ENCODE measurements at places on chromosomes 4 and X. TPM values are rescaled to one million over a fixed set of nuclear protein-coding genes. Genes with fewer than 3 reads are reported as not detected.

- peak; percentile 53 for DNase-seq
Measured at GRCh38 chr4:140092094-140092851, 61.7 kb downstream of the MAML3 start.

NPNT gene
- 1.4 TPM for total RNA-seq

CXCL5 gene
- total RNA-seq: not detected

DNA sequence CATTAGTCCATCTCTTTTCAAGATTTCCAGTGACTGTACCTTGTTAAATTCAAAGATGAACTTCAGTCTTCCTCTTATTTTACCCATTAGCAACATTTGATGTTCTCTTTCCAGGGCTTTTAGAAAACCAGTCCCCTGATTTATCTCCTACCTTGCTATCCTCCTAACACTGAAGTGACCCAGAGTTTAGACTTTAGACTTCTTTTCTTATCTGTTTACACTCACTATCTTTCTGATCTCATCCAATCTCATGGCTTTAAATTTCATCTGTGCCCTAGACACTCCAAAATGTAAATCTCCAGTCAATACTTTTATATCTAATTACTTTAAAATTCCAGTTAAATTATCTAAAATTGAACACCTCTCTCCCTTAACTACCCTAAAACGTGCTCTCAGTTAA lies 13.5 kb upstream of the CXXC4 start:
- DNase-seq: no peak

- DNase-seq: no peak
Measured at GRCh38 chr4:55546506-55546755, 278 bp downstream of the CLOCK start.

DNA sequence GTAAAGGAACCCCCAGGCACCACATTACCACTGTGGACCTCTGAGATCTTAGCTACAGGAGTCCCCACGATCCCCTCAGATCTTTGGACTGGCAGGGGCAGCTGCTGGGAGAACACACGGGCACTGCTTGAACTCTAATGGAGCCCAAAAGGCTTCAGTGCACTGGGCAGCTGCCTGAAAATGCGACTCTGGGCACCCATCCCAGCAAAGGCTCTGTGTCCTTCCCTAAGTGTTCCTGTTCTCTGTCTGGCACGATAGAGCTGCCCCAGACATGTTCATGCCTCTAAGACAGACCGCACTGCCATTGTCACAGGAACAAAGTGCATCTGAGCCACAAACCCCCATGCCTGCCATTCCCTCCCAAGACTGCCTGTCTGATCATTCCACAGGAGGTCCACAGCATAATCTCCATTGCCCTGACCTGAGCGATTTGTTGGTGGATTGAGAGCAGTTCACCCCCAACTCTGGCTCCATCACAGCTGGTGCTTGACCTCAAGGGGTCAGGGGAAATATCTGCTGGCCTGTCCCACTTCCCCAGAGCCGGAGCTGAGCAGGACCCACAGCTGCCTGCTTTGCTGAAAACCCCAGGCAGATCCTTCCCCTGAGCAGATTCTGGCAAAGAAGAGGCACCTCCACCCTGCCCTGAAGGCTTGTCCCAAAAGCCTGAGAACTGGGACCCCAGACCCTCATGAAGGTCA lies 436.0 kb upstream of the INTU start:
- DNase-seq: no peak

GRCh38 chr4:3082925-3083515 lies 8.5 kb downstream of the HTT start:
- DNase-seq: no peak

PNMA5 gene
- total RNA-seq: not detected

- no peak for DNase-seq
Measured at GRCh38 chrX:148523303-148524080, 23.1 kb downstream of the AFF2 start.

DNA sequence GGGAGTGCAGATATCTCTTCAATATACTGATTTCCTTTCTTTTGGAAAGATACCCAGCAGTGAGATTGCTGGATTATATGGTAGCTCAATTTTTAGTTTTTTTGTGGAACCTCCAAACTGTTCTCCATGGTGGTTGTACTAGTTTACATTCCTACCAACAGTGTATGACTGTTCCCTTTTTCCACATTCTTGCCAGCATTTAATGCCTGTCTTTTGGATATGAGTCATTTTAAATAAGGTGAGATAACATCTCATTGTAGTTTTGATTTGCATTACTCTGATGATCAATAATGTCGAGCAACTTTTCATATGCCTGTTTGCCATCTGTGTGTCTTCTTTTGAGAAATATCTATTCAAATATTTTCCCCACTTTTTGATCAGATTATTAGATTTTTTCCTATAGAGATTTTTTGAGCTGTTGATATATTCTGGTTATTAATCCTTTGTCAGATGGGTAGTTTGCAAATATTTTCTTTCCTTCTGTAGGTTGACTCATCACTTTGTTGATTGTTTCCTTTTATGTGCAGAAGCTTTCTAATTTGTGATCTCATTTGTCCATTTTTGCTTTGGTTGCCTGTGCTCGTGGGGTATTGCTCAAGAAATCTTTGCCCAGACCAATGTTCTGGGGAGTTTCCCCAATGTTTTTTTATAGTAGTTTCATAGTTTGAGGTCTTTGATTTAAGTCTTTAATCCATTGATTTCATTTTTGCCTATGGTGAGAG lies 552.7 kb downstream of the ZNF674 start:
- DNase-seq: no peak

GRCh38 chrX:155632431-155633100 lies 19.8 kb upstream of the TMLHE start:
- DNase-seq: no peak

- no peak for DNase-seq
Measured at GRCh38 chr4:14943749-14944148, 58.5 kb upstream of the CPEB2 start.

FRMPD4 gene
- total RNA-seq: under 0.01 TPM

CT45A5 gene
- not detected for total RNA-seq

DNA sequence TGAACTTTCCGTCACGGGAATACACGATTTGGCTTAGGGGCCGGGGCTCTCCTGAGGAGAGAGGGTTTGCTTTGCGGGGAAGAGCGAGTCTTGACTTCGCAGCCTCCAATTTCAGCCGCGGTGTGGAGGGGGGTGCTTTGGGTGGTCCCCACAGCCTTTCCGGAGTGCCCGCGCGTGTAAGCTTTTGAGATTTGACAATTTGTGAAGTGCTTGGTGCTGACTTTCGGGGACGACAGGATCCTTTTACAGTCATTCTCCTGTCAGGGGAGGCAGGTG lies 355 bp downstream of the SCML1 start:
- DNase-seq: no peak

- DNase-seq: no peak
Measured at GRCh38 chrX:153645921-153646488, 998 bp upstream of the DUSP9 start.

- DNase-seq: no peak
Measured at GRCh38 chr4:89306486-89307177, 968 bp downstream of the GPRIN3 start.

DNA sequence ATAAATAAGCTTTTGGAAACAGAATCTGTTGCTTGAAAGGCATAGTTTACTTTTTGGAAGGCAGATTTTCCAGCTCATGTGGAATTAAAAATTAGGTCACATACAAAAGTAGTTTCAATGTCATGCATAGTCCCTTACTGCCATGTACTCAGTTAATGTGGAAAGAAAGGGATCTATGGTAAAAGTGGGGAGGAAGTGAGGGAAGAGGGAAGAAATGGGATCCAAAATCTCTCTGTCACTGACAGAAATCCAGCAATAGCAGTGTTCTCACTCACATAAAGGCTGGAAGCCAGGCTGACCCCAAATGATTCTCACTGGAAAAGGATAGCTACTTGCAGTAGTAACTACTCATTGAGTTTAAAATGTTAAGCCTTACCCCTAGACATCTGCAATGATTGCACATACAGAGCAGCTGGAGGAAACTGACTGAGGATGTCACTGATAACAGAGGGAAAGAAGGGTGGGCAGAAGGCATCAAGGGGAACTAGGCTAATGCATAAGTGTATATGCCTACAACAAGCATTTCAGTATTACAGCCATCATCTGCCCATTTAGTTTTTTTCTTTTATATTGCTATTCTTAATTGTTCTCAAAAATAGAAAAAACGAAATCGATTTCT lies 445.6 kb downstream of the FAT4 start:
- no peak for DNase-seq

CLDN22 gene
- not detected for total RNA-seq

GRCh38 chr4:148444296-148445070 lies 2.3 kb upstream of the NR3C2 start:
- DNase-seq: peak; percentile 24

DNA sequence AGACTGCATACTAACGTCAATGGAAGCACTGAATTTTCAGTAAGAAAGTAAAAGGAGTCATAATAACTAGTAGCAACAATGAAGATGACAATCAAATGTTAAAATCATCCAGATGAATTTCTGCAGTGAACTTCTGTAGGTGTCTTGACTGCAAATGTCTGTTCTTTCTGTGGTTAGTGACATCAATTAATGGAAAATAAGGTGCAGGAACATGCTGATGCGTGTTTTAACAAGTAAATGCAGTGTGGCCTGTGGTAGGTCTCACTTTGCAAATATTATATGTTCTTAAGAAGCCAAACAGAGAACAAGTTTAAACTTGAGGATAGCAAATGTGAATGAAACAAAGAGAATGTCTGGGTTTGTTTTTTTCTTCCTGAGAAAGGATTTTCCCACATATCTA lies 2.6 kb upstream of the DTHD1 start:
- DNase-seq: no peak

WFS1 gene
- 58.3 TPM for total RNA-seq

DNA sequence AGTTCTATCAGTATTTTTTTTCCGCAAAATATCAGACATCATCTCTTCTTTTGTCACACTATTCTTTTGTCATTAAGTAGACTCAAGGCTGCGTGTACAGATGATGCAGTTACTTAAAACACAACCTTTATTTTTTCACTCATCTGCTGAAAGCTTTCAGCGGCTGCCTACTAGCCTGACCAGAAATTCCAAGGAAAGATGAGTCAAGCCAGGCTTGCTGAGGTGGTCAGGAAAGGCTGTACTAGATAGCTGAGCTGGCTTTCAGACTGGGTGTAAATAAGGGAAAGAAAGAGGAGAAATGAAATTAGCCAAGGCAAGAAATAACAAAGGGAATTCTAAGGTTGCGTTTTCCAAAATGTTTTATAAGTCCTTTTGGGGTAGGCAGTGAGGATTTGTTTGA lies 17.9 kb downstream of the STK26 start:
- DNase-seq: no peak

VSIG1 gene
- total RNA-seq: not detected
